ENCODE measurements at places on chromosomes 16 and 17.

GRCh38 chr16:21222495-21223337 lies 10.8 kb upstream of the ANKS4B start:
- no peak for DNase-seq

DNA sequence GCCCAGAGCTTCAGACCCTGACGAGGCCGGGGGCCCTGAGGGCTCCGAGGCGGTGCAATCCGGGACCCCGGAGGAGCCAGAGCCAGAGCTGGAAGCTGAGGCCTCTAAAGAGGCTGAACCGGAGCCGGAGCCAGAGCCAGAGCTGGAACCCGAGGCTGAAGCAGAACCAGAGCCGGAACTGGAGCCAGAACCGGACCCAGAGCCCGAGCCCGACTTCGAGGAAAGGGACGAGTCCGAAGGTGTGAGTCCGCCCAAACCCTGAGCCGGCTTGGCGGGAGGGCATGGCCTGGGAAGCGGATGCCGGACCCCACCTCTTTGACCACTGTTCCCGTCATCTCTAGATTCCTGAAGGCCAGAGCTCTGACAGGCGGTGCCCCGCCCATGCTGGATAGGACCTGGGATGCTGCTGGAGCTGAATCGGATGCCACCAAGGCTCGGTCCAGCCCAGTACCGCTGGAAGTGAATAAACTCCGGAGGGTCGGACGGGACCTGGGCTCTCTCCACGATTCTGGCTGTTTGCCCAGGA lies 4.4 kb downstream of the NOL3 start:
- DNase-seq, result no peak

GRCh38 chr16:1439058-1439698 lies 5.2 kb downstream of the CCDC154 start:
- DNase-seq, result peak; percentile 32

DNA sequence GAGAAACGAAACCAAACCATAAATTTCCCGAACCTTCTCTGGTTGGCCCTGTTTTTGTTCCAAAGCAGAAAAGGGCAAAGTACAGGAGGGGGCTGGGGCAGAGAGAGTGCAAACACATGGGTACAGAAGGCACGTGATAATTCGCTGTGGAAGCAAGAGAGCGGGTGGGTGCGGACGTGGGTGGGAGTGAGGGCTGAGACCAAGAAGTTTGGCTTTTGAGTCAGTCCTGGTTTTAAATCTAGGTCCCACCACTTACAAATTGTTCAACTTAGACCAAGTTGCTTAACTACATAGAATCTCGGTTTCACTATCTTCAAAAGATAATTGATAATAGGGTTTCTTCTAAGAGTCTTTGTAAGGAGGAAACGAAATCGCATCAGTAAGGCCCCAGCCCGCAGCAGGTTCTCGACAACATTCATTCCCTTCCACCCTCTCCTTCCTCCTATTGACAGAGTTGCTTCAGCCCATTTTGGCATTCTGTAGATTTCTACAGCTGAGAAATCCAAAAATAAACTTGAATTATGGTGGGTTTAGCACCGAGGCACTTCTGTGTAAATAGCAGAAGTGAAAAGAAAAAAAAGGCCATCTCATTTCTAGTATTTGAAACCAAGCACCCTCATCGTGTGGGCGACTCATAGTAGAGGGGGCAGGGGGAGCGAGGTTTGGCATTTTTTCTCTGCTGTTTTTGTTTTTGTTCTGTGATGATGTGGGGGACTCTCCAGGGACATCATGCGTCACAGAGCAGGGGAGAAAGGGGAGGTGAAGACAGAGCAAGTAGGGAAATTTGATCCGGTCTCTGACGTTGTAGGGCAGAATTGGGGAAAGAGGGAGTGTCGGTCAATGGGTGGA lies 33.6 kb upstream of the CCR7 start:
- DNase-seq, result no peak

DNA sequence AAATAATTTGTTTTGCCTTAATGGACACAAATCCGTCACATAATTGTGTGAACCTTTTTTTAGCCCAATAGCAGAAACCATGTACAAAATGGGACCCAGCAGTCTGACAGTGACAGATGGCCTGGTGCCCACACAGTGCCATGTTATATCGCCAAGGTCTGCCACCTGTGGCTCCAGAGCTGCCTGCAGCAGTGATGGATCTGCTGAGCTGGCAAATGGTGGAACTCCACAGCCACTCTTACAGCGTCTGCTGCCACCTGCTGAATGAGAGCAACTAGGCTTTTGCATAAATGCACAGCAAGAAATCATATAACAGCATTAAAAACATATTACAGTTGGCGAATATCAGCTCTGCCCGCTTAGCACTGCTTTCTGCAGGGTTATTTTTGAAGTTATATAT lies 59.4 kb downstream of the NUP93 start:
- no peak for DNase-seq

- DNase-seq, result peak; percentile 36
Measured at GRCh38 chr17:80008383-80008840, 27.3 kb downstream of the TBC1D16 start.

- DNase-seq, result no peak
Measured at GRCh38 chr17:38925263-38925995, at the start of gene LASP1NB. LASP1NB (plus strand) TSS chr17:38925614.

DNA sequence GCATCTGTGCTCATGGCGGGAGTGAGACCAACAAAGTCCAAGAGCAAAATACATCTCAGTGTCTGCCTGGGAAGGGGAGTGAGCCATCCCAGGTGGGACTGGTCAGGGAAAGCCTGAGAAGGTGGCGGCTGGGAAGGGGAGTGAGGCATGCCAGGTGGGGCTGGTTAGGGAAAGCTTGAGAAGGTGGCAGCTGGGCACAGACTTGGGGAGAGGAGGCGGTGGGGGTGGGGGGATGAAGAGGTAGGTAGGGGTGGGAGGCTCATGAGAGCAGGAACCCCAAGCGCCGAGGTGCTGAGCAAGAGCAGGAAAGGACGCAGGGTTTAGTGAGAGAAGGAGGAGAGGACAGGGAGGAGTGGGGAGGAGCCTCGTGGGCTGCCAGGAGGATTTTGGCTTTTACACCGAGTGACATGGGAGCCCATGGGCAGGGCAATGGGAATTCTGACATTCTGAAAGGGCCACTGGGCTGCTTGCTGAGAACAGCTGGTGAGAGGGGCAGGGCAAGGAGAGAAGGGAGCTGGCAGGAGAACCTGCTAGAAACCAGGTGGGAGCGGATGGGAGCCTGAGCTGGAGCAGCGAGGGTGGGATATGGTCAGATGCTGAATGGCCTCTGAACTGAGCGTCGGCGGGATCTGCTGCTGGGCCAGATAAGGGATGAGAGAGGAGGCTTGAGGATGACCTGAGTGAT lies 256.1 kb upstream of the RPL38 start:
- no peak for DNase-seq

GRCh38 chr16:7324321-7324720 lies 8.3 kb upstream of the RBFOX1 start:
- DNase-seq, result no peak

- DNase-seq, result no peak
Measured at GRCh38 chr16:84989749-84990620, 21.4 kb downstream of the ZDHHC7 start.

DNA sequence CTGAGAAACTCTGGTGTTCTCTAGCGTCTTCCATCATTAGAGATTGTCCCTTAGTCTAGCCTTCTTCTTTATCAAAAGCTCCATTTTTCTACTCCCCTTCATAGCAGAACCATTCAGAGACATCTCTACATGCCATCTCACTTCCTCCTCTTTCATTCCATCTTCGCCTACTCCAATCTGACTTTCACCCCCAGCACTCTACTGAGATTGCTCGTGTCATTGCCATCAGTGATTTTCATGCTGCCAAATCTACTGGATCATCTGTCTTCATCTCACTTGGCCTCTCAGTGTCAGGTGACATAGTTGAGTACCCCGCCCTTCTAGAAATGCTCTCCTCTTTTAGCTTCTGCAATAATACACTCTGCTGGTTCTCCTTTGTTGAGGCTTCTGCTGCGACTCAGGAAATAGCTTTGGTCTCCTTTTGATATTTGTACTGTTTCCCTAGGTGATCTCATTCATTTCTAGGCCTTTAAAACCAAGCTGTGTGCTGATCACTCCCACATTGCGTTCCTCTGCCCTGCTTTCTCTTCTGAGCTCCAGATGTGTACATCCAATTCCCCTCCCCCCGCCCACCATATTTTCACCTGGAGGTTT lies 119.1 kb downstream of the FTO start:
- no peak for DNase-seq

- no peak for DNase-seq
Measured at GRCh38 chr17:7818746-7819645, 15.0 kb upstream of the KDM6B start.

- DNase-seq, result no peak
Measured at GRCh38 chr17:20077978-20078685, 69.0 kb downstream of the SPECC1 start.

DNA sequence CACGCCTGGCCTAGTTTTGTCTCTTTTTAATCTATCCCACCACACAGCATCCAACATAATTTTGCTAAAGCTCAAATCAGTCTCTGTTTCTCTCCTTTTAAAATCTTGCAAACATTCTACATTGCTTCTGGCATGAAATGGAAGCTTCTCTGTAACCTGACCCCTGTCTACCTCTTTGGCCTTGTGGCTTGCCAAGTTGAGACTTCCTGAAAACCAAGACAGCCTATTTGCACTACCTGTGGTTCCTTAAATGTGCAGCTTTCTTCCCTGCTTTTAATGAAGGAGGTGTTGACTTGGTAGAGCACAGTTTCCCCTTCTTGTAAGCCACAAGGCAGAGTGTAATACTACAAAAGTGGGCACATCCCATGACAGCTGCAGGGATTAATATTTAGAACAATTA lies 6.0 kb upstream of the CCL3 start:
- DNase-seq, result no peak

DNA sequence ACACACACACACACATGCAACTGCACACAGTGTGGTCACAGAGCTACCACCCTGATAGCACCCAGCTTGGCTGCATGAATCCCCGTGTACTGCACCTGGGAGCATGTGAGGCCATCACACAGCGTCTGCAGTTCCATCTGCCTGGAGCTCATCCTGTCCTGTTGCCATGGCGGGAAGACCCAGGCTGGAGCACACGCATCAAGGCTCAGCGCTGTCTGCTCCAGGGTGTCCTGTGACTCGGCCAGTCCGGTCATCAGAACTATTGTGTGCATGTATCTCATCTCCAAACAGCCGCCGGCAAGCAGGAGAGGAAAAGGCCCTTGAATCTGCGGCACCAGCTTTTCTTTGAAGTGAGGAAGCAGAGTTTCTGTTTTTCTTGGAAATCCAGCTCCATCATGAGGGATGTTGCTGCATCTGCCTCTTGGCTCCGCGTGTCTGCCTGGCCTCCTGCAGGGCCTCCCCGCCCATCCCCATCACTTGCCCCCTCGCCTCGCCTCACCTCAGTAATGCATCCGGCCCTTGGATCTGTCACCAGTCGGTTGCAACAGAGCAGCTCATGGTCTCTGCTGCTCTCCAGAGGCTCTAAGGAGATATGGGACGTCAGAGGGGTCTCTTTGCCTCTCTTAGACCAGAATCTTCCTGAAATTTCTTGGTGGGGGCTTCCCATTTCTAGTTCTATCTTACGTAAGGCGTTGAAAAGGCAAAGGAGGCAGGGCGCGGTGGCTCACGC lies 23.7 kb downstream of the CACNG4 start:
- no peak for DNase-seq

- DNase-seq, result peak; percentile 1
Measured at GRCh38 chr16:80948886-80949493, 57.7 kb downstream of the CMC2 start.

DNA sequence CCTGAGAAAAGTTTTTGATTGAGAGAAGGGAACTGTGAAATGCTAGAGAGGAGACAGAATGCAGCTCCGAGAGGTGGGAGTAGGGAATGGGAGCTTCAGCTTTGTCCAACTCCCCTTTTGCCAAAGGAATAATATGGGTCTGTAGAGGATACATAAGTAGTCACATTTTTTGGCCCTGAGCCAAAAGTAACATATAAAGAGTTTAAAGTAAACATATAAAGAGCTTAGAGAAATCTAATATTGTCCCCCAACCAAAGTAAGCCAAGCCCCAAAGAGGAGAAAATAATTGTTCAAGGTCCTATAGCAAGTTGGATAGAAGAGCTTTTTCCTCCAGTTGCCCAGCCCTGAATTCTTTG lies 215.1 kb downstream of the TMEM114 start:
- no peak for DNase-seq
